ENCODE measurements at places on chromosomes 4 and X.

GRCh38 chr4:86181585-86181984, 178.3 kb downstream of the MAPK10 start:
- no peak for DNase-seq

DNA sequence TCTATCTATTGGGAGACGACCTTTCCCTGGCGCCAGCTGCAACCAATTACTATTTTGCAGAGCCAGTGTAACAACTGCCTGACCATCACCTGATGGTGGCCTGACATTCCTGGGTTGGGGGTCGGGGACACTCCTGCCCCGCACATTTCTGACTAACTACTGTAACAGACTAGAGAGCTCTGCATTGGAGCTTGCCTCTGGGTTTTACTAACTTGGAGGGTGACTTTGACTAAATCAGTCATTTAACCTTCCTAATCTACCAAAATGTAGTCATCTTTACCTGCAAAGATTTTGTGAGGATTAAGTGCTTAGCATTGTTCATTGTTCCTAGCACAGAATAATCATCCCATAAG, 37.5 kb upstream of the ABCG2 start:
- DNase-seq: no peak

DNA sequence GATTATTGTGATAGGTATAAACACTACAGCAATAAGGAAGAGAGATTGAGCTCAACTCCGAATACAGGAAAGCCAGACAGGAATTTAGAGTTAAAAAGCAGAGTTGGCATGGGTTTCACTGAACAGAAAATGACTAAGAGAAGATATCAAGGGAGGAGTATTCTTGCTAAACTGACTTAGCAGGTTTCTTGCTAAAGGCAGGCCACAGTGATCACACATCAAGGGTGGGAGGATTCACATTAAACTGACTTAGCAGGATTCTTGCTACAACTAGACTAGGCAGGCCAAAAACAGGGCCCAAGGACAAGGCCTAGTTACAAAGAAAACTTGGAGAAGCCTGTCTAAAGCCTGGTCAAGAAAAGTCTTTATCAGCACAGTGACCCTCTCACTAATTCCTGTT, 195.1 kb downstream of the MAGEB5 start:
- no peak for DNase-seq

DNA sequence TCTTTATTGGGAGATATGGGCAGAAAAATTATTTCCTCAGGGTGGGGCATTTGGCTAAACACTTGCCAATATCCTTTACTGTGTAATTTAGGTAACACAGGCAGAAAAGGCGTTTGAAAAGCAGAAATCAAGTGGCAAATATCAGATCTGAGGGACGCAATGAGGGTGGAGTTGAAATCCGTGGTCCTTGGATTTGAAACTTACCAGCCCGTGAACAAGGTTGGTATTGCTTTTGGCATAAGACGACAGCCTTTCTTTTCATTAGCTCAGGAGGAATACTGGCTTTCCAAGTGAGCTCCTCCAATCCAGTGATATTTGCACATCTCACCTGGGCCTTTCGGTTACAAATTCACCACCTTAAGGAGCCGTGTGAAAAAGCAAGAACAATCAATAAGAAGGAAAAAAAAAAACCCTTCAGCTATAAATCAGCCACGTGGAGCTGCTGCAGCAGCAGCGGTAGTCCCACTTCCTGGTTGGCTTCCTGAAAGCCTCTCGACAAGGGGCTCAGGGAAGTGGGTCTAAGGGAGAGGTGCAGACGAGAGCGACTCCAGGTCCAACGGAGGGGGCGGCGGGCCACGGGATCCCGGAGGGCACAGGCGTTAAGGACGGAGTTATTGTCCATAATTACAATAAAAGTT, 734 bp upstream of the GALNT7 start:
- peak; percentile 23 for DNase-seq

GRCh38 chrX:35115205-35115604, 172.6 kb downstream of the FAM47B start:
- no peak for DNase-seq

DNA sequence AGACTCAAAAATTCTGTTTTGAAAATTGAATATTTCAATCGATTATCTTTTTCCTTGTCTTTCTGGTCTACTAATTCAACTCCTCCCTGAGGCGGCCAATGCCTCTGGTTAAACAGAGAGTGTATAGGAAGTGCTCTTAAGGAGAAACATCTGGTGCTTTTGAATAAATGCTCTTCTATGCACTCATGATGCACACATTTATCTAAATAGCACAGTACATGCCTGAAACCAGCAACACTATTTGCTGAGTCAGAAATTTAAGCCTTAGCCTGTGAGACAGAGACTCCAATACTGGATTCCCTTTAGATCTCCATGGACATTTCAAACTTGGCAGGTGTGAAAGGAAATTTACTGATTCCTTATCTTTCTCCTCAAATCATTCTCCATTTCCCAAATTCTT, 118.6 kb downstream of the SLIT2 start:
- DNase-seq: no peak

All from CD4-positive, alpha-beta T cell treated with Interleukin-15 for 4 hours (primary cell).